ENCODE measurements at places on chromosomes 11 and 22.

DNA sequence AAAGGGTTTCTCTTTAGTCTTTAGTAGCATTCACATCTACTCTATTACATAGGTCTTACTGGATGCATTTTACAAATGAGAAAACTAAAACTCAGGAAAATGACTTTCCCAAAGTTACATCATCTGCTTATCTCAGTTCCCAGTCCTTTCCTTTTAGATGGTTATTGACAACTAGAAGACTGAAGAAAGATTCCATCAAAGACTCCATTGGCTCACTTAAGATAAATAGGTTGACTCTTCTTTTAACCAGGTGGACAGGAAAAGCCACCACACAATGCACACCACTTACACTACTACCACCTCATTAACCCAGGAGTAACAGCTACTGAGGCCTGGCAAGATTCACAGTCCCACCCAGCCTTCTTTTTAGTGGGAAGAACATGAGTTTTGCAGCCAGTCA is 123.6 kb downstream of the TRIM44 start:
- DNase-seq: no peak

GRCh38 chr22:22364207-22364606 is 119.6 kb downstream of the VPREB1 start:
- DNase-seq: no peak

DNA sequence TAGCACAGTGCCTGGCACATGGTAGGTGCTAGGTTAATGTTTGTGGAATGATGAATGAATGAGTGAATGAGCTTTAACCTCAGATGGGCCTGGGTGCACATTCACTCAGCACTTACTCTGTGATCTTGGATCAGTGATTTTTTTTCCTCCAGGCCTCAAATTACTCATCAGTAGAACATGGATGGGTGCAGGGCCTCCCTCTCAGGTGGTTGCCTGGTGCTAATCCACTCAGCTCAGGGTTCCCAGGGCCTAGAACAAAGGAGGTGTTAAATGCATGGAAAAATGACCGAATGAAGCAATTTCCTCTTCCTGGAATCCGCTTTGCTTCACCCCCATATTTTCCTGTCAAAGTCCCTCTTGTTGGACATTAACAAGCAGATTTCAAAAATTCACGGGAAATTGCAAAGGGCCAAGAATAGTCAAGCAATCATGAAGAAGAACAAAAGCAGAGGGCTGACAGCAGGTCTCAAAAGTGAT is 93.5 kb downstream of the MYEOV start:
- no peak for DNase-seq

DNA sequence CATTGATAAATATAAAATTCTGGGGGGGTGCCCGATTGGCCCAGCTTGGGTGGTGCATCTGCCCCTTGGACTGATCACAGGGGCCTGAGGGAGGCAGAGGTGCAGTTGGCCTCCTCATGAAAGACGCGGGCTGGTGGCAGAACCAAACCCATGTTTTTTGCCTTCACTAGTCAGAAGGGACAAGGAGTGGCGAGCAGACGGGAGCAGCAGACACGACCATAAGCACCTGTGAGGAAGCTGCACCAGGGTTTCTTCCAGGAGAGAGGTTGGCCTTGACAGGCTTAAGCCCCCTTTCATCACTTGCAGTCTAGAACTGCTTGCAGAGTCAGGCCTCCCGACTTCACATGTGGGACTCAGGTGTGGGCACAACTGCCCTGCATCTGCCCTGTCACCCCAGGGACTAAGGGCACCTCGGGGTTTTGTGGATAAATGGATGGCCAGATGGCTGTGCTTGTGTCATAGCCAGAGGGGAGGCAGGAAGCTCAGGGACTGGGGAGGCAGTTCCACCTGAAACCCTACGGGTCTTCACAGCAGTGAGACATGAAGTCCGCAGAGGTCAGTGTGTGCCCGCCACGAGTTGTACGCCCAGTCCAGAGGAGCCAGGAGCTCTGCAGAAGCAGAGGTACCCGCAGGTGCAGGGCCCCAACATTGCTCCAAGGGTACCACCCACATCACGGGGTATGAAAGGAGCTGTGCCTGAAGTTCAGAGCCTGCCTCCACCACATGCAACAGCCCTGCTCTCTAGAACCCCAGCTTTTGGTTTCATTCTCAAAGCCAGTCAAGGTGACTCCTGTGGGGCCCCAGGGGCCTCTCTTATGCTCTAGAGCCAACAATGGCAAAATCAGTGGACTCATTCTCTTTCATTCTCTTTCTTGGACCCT is 18.2 kb upstream of the SYT13 start:
- no peak for DNase-seq

DNA sequence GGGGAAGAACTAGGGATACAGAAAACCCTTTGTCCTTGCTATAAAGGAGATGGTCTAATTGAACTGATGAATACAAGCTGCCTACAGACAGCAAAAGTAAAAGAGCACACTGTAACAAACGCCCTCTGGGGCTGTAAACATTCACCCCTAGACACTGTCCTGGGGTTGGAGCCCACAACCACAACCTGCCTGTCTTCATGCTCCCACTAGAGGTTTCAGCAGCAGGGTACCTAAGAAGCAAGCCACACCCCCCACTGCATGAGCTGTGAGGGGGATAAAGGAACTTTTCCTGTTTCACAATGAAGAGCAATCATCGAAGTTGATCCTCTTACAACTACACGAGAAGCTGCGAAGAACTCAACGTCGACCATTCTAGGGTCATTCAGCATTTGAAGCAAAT is 90.5 kb upstream of the LUZP2 start:
- no peak for DNase-seq

DNA sequence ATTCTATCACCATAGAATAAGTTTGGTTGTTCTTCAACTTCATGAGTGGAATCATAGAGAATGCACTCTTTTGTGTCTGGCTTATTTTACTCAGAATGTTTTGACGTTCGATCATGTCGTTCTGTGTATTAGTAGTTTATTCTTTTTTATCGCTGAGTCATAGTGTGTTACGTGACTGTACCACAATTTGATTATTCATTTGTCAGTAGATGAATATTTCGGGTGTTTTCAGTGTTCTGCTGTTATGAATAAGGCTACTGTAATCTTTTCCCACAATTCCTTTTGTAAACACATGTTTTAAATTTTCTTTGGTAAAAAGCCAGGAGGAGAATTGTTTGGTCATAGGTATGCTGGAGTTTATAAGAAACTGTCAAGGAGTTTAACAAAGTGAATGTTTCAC is 279.9 kb upstream of the B3GAT1 start:
- no peak for DNase-seq

GRCh38 chr11:23988381-23989006 is 508.4 kb upstream of the LUZP2 start:
- DNase-seq: no peak

DNA sequence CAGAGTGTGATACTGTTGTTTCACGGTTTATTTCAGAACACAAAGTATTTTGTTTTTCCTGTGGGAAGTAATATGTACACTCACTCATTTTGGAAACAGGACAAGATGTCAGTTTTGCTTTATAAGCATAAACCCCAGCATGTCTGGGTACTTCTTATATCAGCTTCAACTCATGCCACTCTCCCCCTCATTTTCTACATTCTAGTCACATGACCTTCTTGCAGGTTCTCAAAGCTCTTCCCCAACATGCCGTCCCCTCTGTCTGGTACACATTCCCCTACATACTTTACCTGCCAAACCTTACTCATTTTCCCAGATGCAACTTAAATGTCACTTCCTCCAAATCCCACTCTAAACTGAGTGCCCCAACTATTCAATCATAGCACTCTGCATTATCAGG is 1.6 kb upstream of the CTR9 start:
- DNase-seq: no peak

GRCh38 chr22:42979606-42980005 is 35.3 kb downstream of the PACSIN2 start:
- no peak for DNase-seq

Measured in NCI-H1436 treated with DMSO at 0.1 percent for 48 hours (cell line).